ENCODE measurements at places on chromosomes 16 and 17. TPM values are rescaled to one million over a fixed set of nuclear protein-coding genes. Genes with fewer than 3 reads are reported as not detected.

RNF43 gene
- polyA plus RNA-seq: 34.7 TPM

TSPAN10 gene
- polyA plus RNA-seq: 3.1 TPM

- no peak for DNase-seq
Observed at GRCh38 chr17:30321314-30321713, 12.5 kb downstream of the TMIGD1 start.

MPP2 gene
- 4.6 TPM for polyA plus RNA-seq

DNA sequence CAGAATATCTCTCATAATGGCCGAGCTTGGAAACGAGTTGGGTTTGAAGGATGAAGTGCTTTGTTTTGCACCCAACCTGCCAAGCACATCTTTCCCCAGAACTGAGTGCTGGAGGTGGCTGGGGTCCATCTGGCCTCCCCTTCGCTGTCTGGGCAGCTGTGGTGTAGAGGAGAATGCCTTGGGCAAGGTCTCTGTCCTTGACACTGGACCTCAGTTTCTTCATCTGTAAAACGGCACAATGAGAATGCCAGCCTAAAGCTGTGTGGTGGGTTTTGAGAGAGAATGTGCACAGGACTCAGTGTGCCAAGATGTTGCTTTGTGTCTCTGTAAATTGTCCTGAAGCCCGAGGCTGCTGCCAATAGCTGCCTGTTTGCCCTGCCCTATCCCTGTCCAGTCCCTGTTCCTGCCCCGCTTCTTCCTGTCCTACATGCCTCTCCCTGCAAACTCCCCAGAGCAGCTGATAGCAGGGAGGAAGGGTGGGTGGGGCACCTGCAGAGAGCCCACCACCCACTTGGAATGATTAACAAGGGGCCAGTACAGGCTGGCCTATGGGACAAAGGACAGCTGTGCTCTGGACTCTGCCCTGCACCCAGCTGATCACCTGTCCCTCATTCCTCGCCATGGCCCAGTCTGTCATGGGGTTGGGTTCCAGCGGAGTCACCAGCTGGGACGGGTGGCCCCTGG, 15.3 kb downstream of the LASP1 start:
- DNase-seq: no peak

GDPD3 gene
- polyA plus RNA-seq: 17.4 TPM

DNA sequence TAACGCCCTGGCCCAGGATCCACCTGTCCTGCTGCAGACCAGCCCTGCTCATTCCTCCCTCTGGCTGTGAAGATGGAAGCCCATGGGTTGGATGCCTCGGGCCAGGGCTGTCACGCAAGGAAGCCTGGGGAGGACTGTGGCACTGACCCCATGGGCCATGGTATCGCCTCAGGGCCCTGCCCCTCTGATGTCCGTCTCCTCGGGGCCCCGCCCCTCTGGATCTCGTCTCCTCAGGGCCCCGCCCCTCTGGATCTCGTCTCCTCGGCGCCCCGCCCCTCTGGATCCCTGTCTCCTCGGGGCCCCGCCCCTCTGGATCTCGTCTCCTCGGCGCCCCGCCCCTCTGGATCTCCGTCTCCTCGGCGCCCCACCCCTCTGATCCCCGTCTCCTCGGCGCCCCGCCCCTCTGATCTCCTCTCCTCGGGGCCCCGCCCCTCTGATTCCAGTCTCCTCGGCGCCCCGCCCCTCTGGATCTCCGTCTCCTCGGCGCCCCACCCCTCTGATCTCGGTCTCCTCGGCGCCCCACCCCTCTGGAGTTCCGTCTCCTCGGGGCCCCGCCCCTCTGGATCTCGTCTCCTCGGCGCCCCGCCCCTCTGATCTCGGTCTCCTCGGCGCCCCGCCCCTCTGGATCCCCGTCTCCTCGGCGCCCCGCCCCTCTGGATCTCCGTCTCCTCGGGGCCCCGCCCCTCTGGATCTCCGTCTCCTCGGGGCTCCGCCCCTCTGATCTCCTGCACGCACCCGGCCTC, 24.0 kb downstream of the METRNL start:
- DNase-seq: peak; percentile 80

All from left lung (tissue), 14 donors.